CD4-positive, alpha-beta T cell treated with Interleukin-17A for 4 hours (primary cell): ENCODE measurements at places on chromosomes 7 and 10.

DNA sequence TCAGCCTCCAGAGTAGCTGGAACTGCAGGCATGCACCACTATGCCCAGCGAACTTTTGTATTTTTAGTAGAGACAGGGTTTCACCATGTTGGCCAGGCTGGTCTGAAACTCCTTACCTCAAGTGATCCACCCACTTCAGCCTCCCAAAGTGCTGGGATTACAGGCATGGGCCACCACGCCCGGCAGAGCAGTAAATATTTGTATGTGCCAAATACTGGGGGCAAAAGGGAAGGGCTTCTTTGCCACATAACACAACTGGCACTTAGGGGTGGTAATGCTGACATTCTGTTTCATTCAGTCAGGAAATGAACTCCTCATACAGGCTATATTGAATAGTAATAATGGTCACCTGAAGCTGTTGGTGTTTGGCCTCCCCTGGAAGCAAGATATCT is 41.6 kb downstream of the ACSM6 start:
- DNase-seq, result no peak

- DNase-seq, result no peak
Observed at GRCh38 chr10:47104151-47104605, 192.9 kb downstream of the PTPN20 start.

DNA sequence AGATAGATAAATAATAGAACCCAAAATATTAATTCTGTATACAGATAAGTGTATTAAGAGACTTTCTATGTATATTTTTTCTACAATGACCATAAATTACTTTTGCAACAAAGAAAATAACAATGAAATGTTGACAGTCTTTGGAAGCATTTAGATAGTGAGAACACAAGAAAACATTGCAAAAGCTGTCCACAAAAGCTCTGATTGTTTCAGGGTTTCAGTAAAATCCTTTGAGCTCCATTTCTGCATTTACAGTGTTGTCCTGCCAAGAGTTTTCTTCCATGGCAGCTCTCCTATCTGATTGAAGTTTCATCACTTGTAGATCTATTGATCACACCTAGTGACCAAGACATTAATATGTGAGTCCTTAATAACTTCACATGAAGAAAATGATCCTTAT is 321.8 kb downstream of the GPR37 start:
- DNase-seq, result no peak

DNA sequence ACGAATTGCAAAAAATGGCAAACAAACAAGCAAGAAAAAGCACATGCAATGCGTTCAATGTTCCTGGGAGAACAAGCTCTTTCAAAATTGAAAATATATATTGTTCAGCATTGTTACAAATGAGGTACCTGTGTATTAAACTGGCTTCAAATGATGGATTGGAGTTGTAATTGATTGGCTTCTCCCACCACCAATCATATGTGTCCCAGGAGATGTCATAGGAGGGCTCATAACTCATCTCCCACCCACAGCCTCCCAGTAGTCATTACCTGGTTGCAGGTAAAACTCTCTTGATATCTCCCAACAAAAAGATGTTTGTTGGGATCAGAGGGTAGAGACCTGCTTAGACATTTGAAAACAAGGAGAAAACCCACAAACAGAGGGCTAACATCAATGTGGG is 302.9 kb downstream of the BAMBI start:
- DNase-seq, result no peak

DNA sequence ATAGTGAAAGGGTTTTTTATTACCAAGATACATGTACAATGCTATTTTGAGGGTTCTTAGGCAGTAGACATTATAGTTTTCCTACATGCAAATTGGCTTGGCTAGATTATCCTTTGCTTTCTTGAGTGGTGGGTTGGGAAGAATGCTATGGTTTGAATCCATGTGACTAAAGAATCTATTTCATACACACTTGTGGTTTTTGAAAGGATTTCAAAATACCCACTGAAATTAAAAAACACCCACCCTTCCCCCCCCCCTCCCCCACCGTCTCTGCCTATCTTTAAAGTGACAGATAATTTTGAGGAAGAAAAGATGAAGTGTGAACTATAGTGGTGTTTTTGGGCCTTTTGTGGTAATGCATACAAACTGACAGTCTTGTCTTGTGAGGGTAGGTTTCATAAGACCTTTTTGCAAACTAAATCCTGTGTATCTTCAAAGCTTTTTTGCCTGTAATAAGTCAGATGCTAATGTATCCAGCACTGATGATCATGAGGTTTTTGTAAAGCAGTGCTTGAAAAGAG is 90.9 kb downstream of the TPST1 start:
- no peak for DNase-seq

- DNase-seq, result no peak
Observed at GRCh38 chr7:3984456-3984855, 683.4 kb downstream of the SDK1 start.

DNA sequence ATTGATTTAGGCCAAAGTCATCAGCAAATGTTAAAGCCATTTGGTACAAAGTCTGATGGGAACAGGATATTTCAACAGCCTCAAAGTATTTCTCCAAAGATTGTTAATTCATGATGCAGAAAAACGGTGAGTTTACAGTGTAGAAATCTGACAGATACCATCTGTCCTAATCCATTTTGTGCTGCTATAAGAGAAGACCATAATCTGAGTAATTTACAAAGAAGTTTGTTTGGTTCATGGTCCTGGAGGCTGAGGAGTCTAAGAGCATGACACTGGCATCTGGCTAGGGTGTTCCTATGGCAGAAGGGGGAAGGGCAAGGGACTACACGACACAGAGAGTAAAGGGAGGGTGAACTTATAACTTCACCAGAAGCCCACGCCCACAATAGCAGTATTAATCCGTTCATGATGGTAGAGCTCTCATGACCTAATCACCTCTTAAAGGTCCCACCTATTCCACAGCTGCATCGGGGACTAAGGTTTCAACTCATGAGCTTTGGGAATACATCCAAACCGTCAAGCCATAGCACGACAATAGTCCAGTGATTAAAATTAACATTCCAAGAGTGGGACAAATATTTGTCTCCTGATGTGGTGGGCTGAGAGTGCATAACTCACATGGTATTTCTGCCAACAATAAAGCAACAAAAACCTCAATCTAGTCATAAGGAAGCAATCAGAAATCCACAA is 298.6 kb upstream of the AKR1E2 start:
- no peak for DNase-seq

DNA sequence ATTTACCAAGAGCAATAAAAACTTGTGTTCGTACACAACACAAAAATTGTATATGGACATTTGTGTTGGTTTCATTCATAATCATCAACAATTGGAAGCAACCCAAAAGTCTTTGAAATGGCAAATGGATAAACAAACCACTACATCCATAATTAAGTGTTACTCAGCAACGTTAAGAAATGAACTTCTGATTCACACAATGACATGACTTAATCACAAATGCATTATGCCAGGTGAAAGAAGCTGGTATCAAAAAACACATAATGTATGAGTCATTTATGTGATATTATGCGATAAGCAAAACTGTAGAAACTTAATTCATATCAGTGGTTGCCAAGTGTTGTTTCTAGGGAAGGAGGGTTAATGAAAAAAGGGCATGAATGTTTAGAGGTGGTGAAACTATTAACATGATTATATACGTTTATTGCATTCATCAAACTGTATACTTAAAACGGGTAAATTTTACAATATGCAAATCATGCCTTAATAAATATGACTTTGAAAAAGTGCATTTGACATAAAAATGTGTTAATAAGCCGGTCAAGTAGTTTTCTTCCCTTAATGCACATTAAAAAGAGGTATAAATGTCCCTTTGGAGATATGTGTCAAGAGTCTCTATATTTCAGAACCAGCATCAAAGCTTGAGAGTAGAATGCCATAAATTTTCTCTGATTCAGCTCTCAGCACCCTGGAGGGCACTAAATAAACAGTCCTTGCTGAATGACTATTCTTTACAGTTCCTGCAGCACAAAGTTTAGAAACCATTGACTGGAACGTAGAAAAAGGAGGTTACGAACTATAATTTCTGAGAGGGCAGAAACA is 84.8 kb upstream of the GRM3 start:
- DNase-seq, result no peak

DNA sequence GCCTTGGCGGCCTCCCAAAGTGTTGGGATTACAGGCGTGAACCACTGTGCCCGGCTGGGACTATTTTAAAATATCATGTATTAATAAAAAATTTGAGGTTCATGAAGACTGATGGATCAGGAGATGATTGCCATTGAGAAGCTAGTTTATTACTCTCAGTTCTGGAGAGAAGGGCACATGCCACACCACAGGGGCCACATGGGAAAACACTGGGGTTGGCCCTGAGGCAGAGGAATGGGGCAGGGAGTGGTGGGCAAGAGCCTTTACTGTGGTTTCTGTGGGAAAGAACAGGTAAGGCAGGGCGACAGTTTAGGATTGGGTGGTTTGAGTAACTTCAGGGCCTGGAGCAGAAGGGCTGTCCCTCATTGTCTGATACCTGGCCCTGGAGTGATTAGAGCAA is 6.8 kb upstream of the TBRG4 start:
- no peak for DNase-seq

DNA sequence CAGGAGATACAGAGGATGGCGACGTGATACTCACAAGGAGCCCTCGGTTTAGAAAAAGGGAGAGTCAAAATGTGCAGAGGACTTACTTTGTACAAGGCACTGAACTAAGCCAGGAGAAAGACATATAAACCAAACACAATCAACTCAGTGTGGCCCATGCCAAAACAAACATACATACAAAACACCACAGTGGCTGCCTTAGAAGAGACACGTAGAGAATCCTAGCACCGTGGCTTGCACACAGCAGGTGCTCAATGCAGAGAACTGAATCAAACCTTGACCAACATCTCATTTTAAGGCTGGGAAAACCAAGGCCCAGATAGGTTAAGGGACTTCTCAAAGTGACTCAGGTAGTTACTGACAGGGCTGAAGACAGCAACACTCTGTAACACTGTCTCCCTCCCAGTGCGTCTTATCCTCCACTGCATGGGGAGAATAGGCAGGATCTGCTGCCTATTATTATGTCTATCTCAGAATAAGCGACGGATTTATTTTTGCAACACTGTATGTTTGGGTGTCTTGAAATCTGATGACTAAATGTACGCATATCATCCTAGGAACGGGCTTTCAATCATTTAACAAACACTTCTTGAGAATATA is 11.0 kb downstream of the SORBS1 start:
- no peak for DNase-seq

- no peak for DNase-seq
Observed at GRCh38 chr10:129511086-129511485, 44.0 kb downstream of the MGMT start.

GRCh38 chr10:11576092-11576809 is 35.2 kb downstream of the USP6NL start:
- DNase-seq, result no peak

DNA sequence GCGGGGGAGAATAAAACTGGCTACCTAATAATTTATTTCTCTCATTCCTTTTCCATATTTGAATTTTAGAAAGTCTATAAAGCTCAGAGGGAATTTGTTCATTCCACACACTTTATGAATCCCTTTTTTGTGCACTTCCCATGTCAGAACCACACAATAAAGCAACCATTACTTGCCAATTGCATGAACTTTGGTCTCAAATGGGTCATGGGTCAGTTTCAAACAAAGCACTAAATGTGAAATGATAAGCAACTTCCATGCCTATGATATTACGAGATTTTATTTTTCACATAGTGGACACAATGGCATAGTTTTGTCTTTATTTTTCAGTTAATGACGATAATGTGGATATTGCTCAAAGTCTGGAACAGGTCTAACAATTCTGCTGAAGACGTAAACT is 18.6 kb upstream of the RELN start:
- no peak for DNase-seq

- DNase-seq, result no peak
Observed at GRCh38 chr10:81886939-81887338, 11.9 kb downstream of the NRG3 start.

- DNase-seq, result no peak
Observed at GRCh38 chr7:137880432-137880831, 33.7 kb upstream of the DGKI start.

- no peak for DNase-seq
Observed at GRCh38 chr7:73774923-73775322, 4.9 kb upstream of the CLDN3 start.

- no peak for DNase-seq
Observed at GRCh38 chr7:99679400-99680191, at the start of gene CYP3A5. TSS of gene CYP3A5 (minus strand) at chr7:99679996. CDS start at chr7:99679896, 100 bp downstream.

GRCh38 chr7:112448381-112448780 is 1.9 kb upstream of the IFRD1 start:
- no peak for DNase-seq

- DNase-seq, result no peak
Observed at GRCh38 chr7:152617056-152617455, 58.9 kb downstream of the XRCC2 start.

DNA sequence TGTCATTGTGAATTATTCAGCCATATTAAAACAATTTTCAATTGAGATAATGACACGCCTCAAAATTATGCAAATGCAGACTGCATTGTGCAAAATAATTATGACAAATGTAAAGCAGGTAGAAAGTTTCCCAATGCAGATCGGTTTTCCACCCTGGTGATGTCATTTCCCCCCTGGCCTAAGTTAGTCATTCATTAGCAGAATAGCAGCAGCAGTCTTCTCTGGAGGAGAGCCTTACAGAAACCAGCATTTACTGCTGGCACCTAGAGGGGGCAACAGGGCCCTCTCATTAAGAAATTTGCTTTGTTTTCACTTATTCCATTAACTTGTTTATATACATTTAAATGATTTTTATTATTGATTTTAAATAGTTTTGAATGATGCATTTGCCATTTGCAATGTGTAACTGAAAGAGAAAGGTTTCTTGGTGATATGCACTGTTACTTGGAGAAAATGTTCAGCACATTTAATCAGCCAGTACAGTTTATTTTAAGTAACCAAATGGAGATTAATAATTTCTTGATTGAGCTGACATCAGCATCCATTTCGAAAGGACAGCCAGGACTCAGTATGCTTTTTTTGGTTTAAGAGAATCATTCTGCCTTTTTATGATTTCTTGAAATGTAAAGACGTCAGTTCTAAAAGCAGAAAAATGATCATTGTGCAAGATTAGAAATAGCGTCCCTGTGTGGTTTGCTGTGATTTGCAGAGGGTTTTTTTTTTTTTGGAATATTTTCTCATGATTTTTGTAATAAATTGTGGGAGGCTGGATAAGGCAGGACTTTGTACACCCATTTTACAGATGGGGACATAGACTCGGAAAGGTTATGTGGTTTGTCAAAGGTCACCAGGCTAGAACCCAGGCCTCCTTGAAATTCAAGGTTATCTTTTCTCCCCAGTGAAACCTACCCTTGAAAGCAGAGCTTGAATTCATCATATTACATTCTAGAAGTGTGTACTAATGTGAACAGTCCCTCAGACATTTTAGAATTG is 3.5 kb downstream of the ARID5B start:
- DNase-seq, result peak; percentile 51

DNA sequence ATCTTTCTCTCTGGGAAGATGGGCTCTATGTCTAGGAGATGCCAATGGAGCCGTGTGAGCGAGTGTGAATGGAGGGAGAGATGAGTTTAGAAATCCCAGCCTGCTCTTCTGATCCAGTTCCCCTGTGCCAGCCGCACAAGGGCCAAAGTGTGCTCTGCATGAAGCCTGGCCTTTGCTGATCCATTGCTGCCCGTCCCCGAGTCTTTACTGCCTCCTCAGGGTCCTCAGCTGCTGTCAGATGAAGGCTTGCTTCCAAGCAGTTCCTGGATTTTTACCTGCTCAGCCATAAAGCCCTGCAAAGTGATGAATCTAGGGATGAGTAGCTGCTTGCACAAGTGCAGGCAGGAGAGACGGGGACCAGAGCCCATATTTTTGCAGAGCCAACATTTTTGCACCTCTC is 115.9 kb downstream of the ZMIZ1 start:
- no peak for DNase-seq

- DNase-seq, result no peak
Observed at GRCh38 chr7:41873741-41874140, 170.9 kb upstream of the INHBA start.

- DNase-seq, result no peak
Observed at GRCh38 chr10:61835946-61836887, 65.3 kb upstream of the ARID5B start.

- DNase-seq, result no peak
Observed at GRCh38 chr10:117581961-117582360, 39.4 kb downstream of the EMX2 start.
